Ammon's horn (tissue), 1 donor: ENCODE measurements at places on chromosomes 7 and 10.
A peak's percentile ranks its signal among the peaks of the same experiment; 100 is the strongest.

DNA sequence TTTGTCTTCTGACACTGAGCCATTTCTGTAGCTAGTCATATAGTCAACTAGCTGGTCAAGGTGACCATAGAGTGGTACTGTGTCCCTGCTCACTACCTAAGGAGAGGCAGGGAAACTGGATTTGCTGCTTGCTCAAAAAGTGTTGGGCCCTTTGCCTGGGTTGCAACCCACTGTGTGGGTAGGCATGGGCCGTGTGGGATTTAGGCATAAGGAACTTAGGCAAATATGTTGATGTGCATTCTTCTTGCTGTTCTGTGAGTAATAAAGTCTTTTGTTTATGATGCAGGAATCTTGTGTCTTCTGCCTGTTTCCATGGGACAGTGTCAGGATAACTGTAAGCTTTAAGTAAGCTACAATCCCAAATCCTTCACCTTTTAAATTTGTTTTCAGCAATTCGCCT, 23.1 kb upstream of the TCTN3 start:
- DNase-seq: no peak

DNA sequence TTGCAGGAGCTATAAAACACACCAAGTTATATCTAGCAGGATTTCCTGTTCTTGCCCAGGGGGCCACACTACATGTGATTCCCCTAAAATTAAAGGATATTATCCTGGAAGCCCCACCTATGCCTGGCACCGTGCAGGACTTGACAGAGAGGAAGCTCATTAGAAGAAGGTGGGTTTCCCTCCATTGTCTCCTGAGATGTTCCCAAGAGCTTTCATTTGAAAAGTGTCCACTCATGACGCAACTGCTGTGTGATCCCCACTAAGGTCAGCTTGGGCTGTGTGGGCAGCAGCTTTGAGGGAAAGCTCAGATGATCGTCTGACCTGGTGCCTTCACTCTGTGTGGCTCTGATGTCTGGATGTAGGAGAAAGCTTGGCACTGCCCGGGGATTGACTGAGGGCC, 53.5 kb downstream of the RAMP3 start:
- no peak for DNase-seq

GRCh38 chr7:128235471-128235870, 5.6 kb upstream of the LEP start:
- DNase-seq: peak; percentile 43

- no peak for DNase-seq
Observed at GRCh38 chr7:87202208-87202607, 17.3 kb downstream of the TMEM243 start.

DNA sequence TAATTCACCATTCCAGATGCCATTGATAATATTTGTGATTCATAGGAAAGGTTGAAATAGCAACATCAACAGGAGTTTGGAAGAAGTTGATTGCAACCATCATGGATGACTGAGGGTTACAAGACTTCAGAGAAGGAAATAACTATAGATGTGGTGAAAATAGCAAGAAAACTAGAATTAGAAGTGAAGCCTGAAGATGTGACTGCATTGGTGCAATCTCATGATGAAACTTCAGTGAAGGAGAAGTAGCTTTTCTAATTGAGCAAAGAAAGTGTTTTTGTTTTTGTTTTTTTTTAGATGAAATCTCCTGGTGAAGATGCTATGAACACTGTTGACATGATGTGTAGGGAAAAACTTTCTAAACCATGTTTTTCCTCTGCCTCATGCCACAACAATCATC, 18.7 kb upstream of the CD36 start:
- no peak for DNase-seq

- DNase-seq: no peak
Observed at GRCh38 chr7:51263631-51264484, 52.8 kb downstream of the COBL start.

DNA sequence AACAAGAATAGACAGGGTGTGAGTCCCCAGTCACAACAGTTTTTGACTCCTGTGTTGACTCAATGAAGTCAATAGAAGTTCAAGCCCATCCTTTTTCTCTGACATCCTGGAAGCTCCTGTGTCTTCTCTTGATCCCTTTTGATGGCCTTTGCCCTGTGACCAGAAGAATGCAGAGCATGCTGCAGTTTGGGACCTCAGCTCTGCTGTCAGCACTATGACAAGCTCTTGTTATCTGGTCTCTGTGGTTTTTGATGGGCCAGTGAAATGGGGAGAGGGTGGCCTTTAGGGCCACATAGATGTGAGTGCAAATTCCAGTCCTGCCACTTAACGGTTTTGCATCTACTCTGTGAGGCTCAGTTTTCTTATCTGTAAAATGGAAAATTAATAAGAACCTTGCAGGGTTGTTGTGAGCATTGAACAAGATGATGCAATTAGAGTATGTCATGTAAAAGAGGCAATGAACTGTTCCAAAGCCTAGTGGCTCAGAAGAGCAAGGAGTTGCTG, 102.4 kb upstream of the IKZF1 start:
- no peak for DNase-seq

DNA sequence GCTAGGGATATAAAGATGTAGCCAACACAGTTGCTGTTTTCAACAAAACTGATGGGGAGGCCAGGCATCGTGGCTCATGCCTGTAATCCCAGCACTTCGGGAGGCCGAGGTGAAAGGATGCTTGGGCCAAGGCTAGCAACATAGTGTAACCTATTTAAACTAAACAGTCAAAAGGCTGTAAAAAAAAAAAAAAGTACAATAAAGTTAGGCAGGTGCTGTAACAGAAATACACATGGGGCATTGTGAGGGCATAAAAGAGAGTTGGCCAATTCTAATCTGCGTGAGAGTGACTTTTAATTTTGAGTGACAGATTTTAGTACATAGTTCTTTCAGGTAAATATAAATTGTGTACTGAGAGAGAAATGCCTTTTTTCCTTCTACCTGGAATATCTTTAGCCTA, 6.2 kb downstream of the XRCC2 start:
- DNase-seq: no peak

- no peak for DNase-seq
Observed at GRCh38 chr10:110860576-110861241, 11.0 kb upstream of the PDCD4 start.

- DNase-seq: peak; percentile 65
Observed at GRCh38 chr10:12484002-12484918, 134.9 kb downstream of the CAMK1D start.

DNA sequence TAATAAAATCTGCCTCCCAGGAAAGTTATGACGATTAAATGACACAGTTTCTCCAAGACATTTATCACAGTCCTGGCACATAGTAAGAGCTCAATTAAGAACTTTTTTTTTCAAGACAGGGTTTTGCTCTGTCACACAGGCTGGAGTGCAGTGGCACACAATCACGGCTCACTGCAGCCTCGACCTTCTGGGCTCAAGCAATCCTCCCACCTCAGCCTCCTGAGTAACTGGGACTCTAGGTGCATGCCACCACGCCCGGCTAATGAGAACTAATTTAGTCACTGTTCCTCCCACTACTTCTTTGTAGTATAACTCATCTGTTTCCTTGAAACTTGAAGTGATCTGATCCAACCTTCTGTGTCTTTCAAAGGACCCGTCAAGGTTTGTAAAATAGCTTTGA, 42.2 kb upstream of the MXI1 start:
- no peak for DNase-seq

GRCh38 chr7:27119412-27119911, 11.1 kb downstream of the HOXA4 start:
- DNase-seq: no peak

DNA sequence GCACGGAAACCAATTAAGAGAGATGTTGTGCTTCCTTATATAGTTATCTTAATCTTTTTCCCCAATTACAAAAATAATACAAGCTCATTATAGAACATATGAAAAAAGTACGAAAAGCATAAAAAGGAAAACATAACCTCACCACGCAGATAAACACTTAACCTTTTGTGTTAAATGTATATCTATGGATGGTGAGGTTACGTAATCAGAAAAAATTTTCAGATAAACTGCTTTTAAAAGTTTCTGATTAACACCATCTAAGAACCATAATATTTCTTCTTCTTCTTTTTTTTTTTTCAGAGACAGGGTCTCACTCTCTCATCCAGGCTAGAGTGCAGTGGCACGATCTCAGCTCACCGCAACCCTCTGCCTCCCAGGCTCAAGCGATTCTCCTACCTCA, 49.2 kb upstream of the SPOCK2 start:
- DNase-seq: no peak

GRCh38 chr10:113441686-113442270, 111.1 kb upstream of the HABP2 start:
- no peak for DNase-seq

DNA sequence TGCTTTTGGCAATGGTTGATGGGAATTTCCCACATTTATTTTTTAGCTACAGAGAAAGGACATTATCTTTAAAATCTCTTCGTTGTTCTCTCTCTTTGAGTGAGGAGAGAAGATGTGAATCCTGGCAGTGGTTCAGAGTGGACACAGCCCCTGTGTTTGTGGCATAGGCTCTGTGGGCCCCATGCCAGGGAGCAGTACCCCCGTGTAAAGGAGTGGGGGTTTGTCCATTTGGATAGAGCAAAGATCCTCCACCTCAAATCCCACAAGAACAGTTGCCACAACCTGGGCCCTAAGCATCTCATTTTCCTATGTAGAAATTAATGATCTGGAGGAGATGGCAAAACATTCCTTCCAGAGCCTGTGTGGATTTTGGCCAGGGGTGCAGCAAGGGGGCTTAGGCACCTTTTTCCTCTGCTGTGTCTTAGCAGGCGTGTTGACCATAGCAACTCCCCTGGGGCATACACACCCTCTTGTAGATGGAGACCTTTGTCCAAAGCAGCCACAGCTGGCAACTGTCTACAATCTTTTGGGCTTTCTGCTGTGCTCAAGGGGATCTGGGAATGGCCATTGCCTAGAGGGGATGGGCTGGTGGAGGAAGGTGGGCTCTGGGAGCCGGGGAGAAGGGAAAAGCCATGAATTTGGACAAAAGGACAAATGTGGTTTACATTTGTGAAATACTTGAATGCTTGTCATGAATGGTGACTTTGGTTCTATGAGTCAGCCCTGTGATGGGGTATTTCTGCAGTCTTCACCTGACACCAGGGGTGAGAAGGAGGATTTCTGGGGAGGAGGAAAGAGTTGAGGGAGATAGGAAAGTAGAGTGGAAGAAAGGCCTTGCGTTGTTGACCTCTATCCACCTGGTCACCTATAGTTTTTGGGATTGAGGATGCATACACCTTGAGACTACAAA, 92.0 kb downstream of the TCF7L2 start:
- DNase-seq: no peak

DNA sequence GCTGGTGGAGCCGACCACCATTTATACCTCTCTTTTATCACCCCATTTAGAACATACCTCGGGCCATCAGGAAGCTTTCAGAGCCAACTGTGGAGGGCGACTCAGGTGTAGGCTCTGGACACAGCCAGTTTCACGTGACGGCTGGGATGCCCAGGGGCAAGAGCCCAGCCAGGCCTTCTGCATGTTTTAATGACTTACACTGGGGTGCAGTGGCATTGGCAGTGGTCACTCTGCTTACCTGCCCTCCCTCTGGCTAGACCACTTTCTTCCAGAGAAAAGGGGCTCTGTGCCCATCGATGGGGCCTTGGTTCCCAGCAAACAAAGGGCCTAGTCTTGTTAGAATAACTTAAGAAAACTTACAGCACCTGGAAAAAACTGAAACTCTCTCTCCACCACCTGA, 50.0 kb downstream of the PNLIPRP2 start:
- no peak for DNase-seq

DNA sequence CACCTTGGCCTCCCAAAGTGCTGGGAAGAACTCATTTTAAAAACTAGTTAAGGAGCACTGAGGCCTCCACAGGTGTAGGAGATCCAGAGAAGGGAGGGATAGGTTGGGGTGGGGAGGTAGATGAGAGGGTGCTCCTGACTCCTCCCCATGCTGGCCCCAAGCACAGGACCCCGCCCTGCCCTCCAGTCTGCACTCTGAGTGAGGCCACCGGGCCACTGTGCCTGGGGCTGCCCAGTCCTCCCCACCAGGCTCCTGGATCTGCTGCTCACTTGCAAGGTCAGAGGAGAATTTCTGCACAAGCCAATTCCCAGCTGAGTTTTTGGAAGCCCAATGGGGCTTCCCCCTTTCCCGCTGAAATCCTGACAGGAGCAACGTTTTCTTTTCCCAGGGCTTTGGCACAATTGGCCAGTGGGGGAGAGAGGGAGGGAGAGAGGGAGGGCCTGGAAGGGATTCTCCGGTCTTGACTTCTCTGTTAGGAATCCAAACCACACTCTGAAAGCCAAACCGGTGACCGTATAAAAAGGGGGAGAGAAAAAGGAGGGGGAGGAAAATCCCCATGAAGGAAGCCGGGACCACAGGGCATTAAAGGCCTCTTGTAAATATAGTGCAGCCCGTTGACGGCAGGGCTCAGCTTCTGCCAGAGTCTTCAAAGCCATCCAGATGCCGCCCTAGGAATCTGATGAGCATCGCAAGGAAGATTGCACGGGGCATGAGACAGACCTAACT, 116.2 kb downstream of the SH3PXD2A start:
- no peak for DNase-seq

- no peak for DNase-seq
Observed at GRCh38 chr10:103232131-103232673, 13.5 kb upstream of the RPEL1 start.

DNA sequence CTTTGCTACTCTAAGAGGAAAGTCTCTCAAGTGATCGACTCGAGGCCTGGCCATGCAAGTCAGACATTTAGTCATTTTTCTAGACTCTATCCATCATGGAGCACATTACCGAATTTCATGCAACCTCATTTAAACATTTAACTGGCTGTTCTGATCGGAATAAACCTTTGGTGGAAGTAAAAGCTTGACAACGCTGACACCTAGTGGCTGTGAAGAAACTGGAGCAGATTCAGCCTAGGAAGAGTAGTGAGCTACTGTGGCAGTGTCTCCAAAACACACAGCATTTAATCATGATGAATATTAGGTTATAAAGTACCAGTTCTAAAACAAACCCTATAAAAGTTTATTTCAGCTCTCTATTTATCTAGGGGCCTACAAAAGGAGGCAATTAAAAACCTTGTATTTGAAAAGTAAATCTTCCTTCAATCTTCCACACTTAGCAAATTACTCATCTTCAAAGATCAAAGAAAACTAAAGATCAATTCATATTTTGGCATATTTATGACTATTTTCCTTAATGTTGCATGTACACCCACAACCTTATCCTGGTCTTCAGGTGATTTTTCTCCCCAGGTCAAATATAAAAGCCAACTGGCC, 175.0 kb downstream of the CTNNA3 start:
- DNase-seq: peak; percentile 90

DNA sequence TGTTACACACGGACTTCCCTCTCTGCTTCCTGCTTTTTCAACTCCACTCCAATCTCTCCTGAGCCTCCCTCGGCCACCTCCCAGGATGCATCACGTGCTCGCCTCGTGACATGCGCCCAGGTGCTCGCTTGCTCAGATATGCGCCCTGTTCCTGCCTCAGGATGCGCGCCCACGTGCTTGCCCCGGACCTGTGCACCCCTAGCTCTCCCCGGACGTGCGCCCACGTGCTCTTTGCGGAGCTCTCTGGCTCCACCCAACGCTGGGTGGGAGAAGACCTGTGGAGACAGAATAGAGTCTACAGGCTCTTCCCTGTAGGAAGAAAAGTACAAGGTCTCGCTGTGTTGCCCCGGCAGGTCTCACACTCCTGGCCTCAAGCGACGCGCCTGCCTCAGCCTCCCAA, 23.1 kb downstream of the PARD3 start:
- no peak for DNase-seq
